ENCODE measurements at places on chromosomes 7 and 10.

DNA sequence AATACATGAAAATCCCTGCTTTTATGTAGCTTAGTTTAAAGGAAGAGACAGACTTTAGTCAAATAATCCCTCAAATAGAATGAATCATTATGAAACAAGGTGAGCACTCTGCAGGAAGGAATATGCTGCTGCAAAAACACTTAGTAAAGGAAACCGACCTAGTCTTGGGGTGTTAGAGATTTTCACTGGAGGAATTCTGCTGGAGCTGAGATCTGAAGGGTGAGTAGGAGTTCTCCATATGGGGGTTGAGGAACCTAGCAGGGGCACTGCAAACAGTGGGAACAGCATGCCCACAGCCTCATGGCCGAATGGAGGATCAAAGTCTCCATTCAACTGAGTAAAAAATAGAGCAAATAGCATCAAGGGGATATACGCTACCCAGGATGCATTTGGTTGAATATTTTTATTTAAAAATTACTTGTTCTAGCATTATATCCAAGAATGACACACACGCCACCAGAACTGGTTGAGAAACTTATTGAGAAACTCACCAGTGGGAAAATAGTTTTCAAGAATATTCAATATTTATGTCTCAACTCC lies 3.5 kb downstream of the ITIH2 start:
- no peak for DNase-seq

DNA sequence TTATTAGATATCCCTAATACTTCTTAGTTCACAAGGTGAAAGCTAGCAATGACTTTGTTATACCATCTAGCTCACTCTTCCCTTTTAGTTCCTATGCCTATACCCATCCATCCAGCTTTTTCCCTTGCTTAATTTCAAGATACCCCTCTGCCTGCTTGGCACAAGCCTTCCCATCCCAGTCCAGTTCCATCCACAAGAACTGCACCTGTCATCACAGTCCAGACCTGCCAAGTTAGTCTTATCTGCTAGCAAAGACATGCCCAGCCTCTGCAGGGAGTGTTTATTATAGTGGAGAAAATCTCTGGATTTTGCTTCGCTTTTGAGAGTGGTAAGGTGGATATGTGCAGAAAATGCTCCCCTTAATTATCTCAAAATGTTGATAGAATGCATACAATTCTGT lies 158.2 kb downstream of the ST7 start:
- no peak for DNase-seq

DNA sequence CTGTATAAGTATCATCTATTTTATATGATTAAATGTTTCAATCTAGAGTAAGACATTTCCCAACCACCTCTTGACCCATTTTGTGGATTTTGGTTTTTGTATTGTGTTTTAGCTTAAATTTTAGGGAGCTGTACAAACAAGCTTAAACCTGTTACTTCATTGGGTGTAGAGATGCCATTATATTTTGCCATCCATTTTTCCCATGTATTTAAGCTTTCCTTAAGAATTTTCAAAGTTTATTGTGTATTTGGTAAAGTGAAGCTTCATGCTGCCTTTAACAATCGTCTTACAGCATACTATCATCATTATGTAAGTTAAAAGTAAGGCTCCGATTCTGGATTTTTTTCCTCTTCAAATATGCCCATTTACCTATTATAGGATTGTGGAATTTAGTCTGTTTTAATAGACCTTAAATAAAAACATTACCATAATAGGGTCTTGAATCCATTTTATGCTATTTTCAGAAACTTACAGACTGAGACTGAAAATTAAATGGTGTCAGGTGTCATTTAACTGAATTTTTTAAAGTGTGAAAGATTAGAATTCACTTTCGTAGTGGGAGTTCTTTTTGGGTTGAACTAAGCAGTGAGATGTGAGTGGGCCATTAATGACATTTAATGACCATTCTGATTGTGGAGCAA lies 2.2 kb downstream of the KMT2E start:
- DNase-seq = no peak

DNA sequence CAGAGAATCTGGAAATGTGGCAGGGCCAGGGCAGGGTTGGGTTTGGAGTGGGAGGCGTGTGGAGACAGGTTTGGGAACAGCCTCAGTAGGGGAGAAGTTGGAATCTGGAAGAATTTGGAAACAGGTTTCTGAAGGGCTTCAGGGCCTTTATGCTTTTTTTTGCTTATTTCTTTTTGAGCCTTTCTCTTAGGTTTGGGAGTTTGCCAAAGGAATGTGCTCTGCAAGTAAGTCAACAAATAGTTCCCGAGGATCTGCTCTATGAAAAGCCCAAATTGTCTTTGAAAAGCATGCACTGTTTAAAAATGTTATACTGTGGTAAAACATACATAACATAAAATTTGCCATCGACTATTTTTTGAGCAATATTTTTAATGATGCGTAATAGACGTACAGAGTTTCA lies 86.7 kb upstream of the ADRB1 start:
- no peak for DNase-seq

- peak; percentile 39 for DNase-seq
Observed at GRCh38 chr10:32938554-32939061, 19.4 kb downstream of the ITGB1 start.

DNA sequence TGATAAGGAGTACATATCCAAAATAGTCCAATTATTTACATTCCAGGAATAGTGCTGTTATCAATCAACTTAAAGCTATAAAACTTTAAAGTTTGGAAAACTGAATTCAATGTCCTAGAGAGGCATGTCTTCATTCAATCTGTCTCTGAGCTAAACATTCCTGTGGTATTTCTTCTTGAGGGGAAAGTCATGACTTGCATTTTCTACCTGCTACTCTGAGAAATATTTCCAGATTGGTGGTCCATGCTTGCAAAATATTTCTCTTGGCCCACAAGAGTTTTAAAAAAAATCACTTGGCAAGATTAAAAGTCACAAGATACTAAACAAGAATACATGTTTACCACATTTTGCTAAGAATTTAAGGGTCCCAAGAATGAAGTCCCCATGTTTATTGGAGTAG lies 63.6 kb upstream of the HGF start:
- DNase-seq = no peak

- DNase-seq = no peak
Observed at GRCh38 chr7:681551-682307, 44.8 kb upstream of the DNAAF5 start.

DNA sequence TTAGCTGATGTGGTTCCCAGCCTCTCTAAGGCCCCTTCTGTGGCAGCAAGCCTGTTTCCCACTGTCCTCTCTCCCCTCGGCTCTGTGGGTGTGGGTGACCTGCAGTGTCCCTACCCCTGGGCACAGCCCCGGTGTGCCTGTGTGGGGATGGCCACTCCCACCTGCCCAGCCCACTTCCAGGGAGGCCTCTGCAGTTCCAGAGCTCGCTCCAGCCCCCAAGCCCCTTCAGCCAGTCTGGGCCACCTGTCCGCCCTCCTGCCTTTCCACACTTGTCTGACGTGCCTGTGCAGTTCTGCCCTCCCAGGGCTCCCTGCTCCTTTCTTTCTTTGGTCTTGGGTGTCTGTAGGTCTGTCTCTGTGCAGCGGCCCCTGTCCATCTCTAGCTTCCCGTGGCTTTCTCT lies 127.0 kb upstream of the PPIF start:
- DNase-seq = no peak

DNA sequence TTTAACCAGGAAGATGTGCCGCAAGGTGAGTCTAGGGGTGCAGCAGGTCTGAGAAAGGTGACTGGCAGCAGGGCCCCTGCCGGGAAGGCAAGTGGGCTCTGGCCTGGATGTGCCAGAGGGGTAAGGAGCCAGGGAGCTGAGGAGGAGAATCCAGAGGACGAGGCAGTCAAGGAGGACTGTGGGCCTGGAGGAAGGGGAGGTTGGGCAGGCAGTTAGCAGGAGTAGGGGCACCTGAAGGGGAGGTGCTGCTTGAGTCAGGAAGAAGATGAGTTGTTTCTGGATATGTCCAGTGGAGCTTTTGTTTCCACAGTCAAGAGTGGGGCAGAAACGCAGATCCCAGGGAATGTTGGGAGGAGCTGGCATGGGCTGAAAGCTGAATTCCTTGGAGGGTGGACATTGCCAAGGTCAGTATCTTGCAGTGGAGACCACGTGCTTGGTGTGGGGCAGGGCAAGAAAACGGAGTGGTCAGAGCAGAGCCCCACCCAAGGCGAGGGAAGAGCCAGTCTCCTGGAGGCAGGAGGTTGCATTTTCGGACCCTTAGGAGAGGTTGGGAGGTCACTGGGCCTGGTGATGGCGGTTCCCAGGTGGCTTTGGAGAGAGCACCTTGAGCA lies 34.0 kb downstream of the MINDY4 start:
- DNase-seq = no peak

DNA sequence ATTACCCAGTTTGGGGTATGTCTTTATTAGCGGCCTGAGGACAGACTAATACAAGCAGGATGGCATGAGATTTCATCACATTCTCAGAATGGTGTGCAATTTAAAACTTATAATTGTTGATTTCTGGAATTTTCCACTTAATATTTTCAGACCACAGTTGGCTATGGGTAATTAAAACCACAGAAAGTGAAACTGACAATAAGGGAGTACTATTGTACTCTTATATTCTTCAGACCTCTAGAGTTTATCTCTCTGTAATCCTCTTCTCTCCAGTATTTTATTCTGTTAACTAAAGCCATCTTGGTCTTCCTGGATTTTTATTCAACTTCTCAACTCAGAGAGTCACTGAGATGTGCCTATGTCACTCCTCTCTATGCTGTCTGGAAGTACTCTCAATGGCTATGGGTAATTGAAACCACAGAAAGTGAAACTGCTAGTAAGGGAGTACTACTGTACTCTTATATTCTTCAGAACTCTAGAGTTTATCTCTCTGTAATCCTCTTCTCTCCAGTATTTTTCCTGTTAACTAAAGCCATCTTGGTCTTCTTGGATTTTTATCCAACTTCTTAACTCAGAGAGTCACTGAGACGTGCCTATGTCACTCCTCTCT lies 118.3 kb downstream of the PPP1R17 start:
- DNase-seq = no peak

DNA sequence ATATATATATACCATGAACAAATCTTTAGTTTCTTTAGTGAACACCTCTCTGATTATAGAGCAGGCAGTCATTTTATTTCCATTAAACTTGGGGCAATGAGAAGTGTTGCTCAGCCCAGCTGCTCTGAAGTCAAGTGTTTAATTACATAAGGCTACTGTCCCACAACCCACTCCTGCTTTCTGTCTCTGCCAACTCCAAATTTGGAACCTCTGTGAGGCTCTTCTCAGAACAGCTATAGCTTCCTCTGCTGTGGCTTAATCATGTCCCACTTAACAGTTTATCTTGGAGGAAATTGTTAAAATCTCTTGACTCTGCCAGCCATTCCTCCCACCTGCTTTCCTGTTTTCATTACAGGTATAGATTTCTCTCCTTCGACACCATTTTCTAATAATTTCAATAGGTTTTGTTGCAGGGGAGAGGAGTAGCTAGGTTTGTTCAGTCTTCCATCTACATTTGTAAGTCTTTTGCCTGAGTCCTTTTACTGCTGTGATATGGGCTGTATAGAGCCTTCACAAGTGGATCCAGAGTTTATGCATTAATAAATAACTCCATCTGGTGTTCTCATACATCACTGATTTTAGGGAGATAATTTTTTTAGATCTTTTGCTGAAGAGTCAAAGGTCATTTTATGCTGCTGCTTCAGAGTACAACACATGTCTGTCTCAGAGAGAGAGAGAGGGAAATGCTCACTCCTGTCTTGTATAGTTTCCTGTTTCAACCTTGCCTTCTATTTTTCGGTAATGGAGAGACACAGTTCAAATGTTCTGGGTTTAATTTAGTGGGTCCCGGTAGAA lies 170.4 kb downstream of the WNT2 start:
- DNase-seq = no peak
